ENCODE measurements at places on chromosomes 4 and X.

DNA sequence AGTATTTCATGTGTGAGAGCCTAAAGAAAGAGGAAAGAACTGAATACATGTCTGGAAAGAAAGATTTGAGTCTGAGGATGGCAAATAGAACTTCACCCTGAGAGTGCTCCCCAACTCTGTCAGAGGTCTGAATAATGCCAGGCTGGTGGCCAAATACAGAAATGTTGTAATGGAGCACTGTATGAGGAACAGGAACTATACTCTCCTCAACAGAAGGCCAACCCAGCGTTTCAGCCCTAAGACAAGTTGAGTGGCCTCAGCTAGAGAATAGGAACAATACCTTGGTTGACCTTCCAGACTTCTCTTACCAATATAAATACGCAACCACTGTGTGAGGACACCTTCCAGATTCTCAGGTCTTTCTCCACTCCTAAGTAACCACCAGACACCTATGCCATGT lies 94.5 kb upstream of the STIM2 start:
- DNase-seq = no peak

DNA sequence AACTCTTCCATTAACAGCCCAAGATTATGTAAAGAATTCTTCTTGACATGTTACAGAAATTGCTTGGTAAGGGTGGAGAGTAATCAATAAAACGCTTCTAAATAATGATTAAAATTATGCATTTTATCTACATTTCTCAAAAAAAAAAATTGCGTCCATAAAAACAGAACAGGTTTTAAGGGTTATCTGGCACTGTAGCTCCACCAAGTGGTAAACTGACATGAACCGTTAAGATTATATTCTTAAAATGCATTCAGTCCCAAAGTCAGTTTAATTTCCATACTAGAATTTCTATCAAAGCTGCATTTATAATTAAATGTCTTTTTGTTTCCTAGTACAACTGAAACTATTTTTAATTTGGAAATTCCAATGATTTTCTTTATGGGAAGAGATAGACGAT lies 214.0 kb upstream of the UGT8 start:
- no peak for DNase-seq

GRCh38 chr4:74109870-74110605 lies 11.0 kb upstream of the CXCL2 start:
- DNase-seq = no peak

GRCh38 chr4:45732161-45732560 lies 391.7 kb downstream of the GABRG1 start:
- DNase-seq = no peak

GRCh38 chr4:26670903-26671537 lies 87.1 kb downstream of the TBC1D19 start:
- no peak for DNase-seq

- no peak for DNase-seq
Observed at GRCh38 chrX:10709276-10709675, 88.9 kb upstream of the MID1 start.

Measured in stimulated activated CD8-positive, alpha-beta memory T cell treated with anti-CD3 and anti-CD28 coated beads, Interleukin-4, amount 100 ng/mL, for 4 hours (primary cell).